Stimulated activated CD8-positive, alpha-beta memory T cell treated with anti-CD3 and anti-CD28 coated beads, Interleukin-4, amount 100 ng/mL, for 4 hours (primary cell): ENCODE measurements at places on chromosomes 13 and 19.

- no peak for DNase-seq
Measured at GRCh38 chr13:52599037-52599847, 43.0 kb upstream of the HNRNPA1L2 start.

- DNase-seq: no peak
Measured at GRCh38 chr19:695352-695949, at the start of gene PRSS57. Gene PRSS57, minus strand, starts transcription at chr19:695452. Its CDS starts 22 bp downstream, at chr19:695430.

DNA sequence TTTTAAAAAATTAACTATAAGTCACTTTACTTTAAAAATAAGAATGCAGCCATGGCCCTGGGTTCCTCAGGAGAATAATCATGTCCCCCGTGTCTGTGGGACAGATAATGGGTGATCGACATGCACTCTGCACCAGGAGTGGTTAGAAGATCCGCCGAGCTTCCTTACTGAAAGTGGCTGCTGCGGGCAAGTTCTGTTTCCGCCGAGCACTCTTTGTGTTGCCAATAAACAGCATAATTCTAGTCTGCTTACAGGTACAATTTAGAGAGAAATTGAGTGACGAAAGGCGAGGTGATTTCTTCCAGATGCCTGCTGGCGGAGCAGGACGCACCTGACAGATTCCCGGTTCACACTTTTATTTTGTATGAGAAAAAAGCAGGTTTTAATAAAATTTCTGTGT lies 139.0 kb downstream of the SOX1 start:
- no peak for DNase-seq

- DNase-seq: no peak
Measured at GRCh38 chr13:41017817-41018601, 1.1 kb downstream of the ELF1 start.

- DNase-seq: no peak
Measured at GRCh38 chr13:21481359-21481758, 22.3 kb upstream of the ZDHHC20 start.

GRCh38 chr13:32164622-32165268 lies 133.2 kb downstream of the FRY start:
- DNase-seq: no peak

DNA sequence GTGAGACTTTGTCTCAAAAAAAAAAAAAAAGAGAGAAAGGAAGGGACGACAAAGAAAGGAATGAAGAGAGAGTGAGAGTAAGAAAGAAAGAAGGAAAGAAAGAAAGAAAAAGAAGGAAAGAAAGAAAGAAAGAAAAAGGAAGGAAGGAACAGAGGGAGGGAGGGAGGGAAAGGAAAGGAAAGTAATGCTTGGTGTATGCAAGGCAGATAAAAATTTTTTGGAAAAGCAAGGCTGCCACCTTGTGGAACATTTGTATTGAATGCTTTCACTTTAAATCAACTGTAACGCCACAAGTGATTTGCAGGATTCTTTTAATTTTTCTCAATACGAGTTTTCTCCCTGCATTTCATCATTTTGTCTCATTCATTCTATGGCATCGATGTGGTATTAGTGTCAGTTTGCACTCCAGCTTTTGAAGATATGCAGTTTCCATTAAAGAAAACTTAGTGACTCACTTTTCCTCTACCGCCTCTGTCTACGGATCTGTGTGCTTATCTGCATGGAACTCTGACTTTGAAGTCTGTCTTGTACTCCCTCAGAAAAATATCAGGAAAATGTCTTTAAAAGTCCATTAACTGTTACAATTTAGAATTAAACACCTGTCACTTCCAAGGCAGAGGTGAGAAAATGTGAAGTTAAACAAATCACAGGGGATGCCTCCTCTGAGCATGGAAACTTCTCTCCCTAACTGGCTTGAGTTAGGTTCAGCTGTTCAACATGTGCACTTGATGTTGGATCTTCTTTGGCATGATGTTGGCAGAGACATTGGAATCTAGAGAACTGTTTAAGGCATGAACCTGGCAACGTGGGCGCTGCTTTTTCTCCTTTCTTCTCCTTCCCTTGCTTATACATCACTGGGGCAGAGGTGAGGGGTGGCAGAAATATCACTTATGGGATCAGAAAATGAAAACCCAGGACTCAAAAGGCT lies 20.0 kb upstream of the ZDHHC20 start:
- no peak for DNase-seq

DNA sequence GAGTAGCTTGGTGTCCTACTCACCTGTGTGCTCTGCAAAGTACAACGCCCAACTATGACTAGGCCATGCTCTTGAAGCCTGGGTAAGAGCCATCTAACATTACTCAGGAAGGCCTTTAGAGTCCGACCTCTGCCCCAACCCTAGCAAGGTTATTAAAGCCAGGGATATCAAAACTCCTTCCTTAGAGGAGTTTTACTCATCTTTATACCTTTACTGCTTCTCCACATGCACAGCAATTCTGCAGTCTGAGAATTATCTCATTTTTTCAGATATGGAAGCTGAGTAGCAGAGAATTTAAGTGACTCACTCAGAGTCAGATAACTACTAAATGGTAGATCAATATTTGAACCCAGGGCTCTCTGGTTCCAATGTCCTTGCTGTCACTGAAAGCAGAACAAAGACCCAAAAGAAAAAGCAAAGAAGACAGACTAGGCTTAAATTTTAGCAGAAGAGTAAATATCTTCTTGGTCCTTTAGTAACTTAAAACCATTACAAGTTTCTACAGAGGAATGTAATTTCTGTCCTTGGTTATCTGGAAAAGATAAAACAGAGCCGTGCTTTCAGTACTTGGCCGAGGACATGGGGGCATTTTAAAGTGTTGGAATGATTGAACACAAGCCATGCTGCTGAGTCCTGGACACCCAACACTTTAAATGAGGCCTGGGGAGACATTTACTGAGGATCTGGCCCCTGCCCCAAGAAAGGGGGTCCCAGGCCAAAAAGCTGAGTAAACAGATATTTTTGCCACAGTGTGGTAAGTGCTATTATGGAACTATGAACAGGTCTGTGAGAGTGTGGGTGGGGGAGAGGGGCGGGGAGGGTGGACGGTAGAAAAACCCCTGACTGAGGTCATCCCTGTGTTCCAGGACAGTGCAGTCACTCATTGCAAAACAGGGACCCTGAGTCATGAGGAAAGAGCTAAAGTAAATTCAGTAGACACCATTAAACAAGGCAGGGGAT lies 18.4 kb upstream of the KPNA3 start:
- DNase-seq: no peak

DNA sequence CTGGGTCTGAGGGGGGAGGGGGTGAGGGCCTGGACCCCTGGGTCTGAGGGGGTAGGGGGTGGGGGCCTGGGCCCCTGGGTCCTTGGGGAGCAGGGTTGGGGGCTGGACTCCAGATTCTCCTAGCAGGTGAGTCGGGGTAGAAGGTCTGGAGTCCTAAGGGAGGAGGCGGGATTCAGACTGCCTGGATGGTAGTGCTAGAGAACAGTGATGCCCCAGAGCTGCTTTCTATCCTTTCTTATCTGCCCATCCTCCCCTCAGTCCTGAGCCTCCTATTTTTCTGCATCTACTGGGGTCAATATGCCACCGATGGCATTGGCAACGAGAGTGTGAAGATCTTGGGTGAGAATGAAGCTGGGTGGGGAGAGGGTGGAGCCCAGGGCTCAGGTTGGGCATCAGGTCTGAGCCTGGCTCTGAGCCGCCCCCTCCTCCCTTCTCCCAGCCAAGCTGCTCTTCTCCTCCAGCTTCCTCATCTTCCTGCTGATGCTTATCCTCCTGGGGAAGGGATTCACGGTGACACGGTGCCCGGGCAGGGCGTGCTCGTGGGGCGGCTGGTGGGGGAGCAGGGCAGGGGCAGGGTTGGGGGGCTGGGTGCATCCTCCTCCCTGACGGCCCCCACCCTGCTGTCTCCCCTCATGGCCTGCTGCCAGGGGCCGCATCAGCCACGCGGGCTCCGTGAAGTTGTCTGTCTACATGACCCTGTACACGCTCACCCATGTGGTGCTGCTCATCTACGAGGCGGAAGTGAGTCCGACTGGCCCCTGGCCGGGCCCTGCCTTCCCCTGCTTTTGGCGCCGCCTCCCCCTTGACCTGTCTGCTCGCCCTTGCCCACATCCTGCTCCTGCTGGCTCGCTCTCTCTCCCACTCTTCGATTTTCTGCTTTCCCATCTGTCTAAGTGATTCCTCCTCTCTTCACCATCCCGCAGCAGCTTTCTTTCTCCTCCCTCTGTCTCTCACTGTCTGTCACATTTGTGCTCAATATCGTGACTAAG lies 3.4 kb downstream of the TMEM145 start:
- no peak for DNase-seq

- DNase-seq: no peak
Measured at GRCh38 chr19:27729332-27729731, 1483.6 kb downstream of the UQCRFS1 start.

DNA sequence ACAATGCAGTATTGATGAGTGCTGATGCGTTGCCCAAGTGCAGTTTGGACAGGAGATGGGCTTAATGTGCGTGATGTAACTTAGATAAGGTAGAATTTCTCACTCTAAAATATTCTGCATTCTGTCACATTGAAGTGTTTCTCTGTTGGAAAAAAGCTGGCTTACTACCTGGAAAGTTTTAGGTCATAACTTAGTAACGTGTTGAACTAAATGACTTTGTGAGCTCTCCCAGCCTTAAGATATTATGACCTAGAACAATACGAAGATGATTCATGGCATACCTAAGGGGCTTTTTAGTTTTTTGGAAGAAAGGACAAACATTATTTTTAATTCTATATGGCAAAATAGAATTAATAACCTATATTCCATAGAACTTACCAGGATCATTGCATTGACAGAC lies 9.0 kb downstream of the UFM1 start:
- DNase-seq: no peak

DNA sequence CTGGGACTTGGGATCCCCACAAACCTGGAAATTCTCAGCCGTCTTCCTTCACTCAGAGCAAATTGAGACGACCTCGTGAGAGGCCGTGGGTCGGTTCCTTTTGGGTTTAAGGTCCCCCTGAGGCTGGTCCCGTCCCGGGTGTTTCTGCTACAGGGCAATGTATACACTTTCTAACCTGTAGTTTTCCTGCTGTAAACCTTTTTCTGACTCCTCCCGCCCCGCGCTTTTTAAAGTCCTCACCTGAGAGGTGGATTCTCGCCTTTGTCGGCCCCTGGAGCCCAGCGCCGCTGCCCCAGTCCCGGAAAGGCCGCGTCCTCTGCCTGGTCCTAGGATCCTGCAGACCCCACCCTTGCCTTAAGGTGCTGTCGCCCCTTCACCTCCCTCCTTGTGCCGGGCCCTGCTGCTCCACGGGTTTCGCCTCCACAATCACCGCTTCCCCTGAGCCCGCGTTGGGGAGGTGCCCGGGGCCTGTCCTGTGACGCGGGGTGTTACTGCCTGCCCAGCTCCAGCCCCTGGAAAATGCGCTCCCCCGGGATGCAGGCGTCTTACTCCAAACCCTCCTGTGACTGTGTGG lies 391 bp downstream of the ZNF761 start:
- no peak for DNase-seq

DNA sequence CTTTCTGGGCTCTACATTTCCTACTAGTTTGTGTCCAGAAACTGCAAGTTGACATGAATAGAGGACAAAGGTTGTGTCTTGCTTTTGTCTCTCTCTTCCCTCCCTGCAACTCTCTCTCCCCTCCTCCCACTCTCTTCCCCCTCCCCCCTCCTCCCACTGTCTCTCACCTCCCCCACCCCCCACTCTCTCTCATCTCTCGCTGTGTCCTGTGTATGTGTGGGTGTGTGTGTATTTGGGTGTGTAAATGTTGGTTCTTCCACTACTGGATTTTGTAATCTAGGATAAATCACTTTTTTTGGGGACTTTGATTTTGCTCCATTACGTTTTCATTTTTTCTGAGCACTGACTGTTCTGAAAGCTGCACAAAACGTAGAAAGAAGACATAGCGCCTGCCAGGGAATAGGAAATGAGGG lies 48.4 kb downstream of the AKAP11 start:
- no peak for DNase-seq

GRCh38 chr19:15669440-15669839 lies 3.4 kb upstream of the CYP4F12 start:
- DNase-seq: no peak

DNA sequence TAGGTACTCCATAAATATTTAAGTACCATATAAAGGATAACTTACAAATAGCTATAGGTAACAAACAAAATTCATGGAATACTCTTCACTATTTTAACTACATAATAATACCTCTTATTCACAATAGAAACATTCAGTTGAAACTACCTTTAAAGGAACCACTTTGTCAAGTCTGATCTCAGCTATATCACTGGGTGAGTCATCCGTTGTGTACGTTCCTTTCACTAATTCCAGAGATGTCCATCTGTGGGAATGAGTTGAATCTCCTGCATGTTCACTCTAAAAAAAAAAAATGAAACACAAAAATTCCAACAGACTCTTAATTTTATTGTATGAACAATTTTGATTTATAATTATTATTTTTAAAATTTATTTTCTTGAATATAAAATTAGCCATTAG lies 149.4 kb upstream of the FBXL3 start:
- DNase-seq: no peak

- no peak for DNase-seq
Measured at GRCh38 chr19:40321076-40321475, 27.1 kb downstream of the C19orf47 start.

DNA sequence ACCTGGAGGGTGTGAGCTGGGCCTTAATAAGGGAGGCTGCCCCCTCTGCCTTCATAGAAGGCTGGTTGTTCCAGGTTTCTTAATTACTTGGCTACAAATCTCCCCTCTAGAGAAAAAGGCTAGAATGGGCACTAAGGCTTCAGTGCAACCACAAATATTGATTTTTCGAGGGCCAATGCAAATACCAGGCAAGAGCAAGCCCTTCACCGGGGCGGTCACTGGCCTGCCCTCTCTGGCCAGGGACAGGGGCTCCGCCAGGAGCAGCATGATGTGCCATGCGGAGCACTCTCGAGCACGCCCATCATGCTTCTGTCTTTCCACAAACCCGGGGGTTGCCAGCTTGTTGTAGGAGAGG lies 127.8 kb upstream of the SPACA7 start:
- DNase-seq: no peak

DNA sequence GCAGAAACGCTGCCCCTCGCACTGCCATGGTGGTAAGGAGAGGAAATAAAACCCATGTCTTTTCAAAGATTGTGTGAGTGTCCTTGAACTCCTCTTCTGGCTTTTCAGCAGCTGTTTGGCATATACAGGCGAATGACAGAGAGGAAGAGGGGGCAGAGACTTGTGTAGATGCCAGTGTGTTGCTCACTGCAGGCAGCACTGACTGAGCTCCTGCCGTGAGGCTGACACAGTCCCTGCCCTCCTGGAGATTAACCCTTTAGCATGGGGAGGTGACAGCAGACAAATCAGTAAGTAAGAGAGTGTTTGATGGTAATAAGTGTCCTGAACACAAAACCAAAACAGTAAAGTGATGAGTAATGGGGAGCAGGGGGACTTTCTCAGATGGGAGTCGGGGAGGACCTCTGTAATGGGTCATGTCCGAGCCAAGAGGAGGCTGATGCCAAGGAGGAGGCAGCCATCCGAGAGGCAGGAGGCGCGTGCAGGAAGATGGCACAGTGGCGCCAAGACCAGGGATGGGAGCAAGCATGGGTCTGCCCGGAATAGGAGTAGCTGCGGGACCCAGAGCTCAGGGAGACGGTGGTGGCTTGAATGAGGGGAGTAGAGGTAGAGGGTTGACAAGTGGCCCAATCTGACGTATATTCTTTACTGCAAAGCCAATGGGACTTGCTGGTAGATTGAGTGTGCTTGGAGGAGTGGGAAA lies 182.2 kb downstream of the FOXO1 start:
- DNase-seq: no peak
